ENCODE measurements at places on chromosomes 6 and 20. TPM values are rescaled to one million over a fixed set of nuclear protein-coding genes. Genes with fewer than 3 reads are reported as not detected.
A peak's percentile ranks its signal among the peaks of the same experiment; 100 is the strongest.

- no peaks in the 10 kb centered on the region for H3K36me3 ChIP-seq
- no peaks in the 10 kb centered on the region for H3K27me3 ChIP-seq
- peaks cover 18% of the 10 kb centered on the region for H3K4me1 ChIP-seq
- DNase-seq = no peak
- no peak overlapping the region for H3K4me3 ChIP-seq
Observed at GRCh38 chr20:50481741-50482140, 28.4 kb upstream of the PTPN1 start.

The ETV7 gene
- 12.0 TPM for total RNA-seq

DNA sequence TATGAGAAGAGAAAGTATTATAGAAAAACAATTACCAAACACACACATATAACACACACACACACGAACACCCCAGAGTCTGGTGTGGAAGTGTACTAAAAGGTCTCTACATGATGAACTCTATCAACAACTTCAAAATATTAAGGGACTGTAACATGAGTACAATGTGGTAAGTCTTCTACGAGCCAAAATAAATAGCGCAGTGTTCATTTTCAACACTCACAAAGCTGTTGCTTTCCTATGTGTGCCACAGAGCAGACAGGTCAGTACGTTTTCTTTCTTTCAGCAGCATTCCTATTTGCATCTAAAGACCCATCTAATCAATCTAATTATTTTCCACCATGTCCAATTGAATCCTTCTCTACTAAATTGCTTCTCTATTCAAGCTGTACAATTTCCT, 12.1 kb upstream of the CNKSR3 start:
- no peak overlapping the region for H3K4me3 ChIP-seq
- no peaks in the 10 kb centered on the region for H3K27me3 ChIP-seq
- no peaks in the 10 kb centered on the region for H3K4me1 ChIP-seq
- H3K36me3 ChIP-seq = no peaks in the 10 kb centered on the region
- H3K27ac ChIP-seq = no peak overlapping the region

DNA sequence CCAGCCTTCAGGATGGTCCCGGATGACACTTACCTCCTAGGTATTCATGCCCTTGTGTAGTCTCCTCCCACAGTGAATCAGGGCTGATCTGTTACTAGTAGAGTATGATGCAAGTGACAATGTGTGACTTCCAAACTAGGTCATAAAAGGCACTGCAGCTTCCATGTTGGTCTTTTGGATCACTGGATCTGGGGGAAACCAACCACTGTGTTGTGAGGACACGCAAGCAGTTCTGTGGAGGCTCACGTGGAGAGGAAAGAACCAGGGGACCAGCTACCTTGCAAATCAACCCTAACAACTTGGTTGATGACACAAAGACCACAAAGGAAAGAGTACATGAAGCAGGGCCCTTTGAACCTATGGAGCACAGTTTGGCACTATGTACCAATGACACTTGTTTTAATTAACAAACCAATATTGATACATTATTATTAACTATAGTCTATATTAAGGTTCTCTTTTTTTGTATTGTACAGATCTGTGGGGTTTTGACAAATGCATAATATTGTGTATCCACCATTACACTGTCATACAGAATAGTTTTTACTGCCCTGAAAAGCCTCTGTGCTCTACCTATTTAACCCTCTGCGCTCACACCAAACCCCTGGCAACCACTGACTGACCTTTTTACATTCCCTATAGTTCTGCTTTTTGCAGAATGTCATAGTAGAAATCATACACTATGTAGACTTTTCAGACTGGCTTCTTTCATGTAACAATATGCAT, 16.3 kb upstream of the SDCBP2 start:
- peak; percentile 44 for DNase-seq
- H3K4me1 ChIP-seq = no peaks in the 10 kb centered on the region
- no peaks in the 10 kb centered on the region for H3K36me3 ChIP-seq
- H3K4me3 ChIP-seq = no peak overlapping the region
- H3K27me3 ChIP-seq = no peaks in the 10 kb centered on the region

The LPIN3 gene
- 213 TPM for total RNA-seq

- H3K27ac ChIP-seq = no peak overlapping the region
- no peak for DNase-seq
- no peak overlapping the region for H3K4me3 ChIP-seq
Observed at GRCh38 chr6:46054516-46054915, 38.9 kb upstream of the CLIC5 start.

DNA sequence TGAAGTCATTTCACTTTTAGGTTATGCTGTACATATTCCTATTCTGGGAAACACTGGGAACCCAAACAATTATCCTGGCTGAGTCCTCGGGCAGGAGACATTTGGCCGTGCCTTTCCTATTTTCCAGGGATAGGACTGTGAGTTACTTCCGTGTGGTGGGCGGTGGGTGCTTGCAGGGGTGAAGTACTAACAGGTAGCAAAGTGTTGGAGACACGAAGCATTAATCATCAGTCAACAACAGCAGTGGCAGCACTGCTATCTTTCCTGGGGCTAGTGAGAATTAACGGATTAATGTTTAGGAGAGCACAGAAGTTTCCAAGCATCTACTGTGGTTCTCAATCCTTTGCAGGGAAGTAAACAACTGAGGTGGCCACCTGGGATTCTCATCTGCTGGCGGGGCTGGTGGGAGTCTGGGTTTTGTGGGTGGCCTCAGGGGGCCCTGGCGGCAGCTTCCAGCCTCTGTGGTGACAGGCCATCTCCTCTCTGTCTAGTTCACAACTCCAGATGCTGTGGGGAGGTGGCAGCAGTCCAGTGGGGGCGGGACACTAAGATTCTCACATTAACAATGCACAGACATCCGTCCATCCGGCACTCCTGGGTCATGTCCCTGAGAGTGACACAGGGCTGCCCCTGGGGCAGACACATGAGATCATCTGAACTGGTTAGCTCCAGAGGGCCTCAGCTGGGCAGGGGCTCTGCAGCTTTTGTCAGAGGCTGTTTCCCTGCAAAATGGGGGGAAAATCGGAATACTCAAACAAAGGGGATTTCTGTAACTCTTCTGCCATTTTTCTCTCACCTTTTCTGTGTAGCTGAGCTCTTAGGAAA, 90.9 kb downstream of the GJA10 start:
- peaks cover 3% of the 10 kb centered on the region for H3K4me1 ChIP-seq
- no peak for DNase-seq
- H3K27ac ChIP-seq = no peak overlapping the region
- no peak overlapping the region for H3K4me3 ChIP-seq
- no peaks in the 10 kb centered on the region for H3K27me3 ChIP-seq

The NECAB3 gene
- total RNA-seq = 37.5 TPM

The COL11A2 gene
- 0.21 TPM for total RNA-seq

DNA sequence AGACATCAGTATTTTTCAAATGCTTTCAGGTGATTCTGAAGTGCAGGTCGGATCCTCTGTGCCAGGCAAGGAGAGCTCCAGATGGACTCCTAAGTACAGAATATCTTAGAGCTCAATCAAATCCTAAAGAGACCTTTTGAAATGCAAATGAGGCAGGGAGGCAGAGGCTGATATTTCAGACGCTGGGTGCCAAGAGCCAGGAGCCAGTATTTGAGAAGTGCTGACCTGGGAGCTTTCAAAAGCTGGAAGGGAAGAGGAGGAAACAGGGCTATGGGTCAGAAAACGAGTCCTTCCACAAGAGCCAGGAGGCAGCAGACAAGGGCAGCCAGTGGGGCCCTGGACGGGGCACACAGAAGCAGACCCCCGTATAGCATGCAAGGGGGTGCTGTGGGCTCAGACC, 46.1 kb upstream of the DSN1 start:
- no peak overlapping the region for H3K27ac ChIP-seq
- no peak overlapping the region for H3K4me3 ChIP-seq
- H3K36me3 ChIP-seq = peaks cover 25% of the 10 kb centered on the region
- DNase-seq = no peak
- no peaks in the 10 kb centered on the region for H3K27me3 ChIP-seq

The NKAIN4 gene
- total RNA-seq = not detected

- peak overlapping the region; percentile 50 for H3K27ac ChIP-seq
- peaks cover 22% of the 10 kb centered on the region for H3K4me1 ChIP-seq
- peak overlapping the region; percentile 34 for H3K4me3 ChIP-seq
- no peak for DNase-seq
- H3K27me3 ChIP-seq = peaks cover 38% of the 10 kb centered on the region
Observed at GRCh38 chr20:10217721-10218410, 764 bp upstream of the SNAP25 start.

DNA sequence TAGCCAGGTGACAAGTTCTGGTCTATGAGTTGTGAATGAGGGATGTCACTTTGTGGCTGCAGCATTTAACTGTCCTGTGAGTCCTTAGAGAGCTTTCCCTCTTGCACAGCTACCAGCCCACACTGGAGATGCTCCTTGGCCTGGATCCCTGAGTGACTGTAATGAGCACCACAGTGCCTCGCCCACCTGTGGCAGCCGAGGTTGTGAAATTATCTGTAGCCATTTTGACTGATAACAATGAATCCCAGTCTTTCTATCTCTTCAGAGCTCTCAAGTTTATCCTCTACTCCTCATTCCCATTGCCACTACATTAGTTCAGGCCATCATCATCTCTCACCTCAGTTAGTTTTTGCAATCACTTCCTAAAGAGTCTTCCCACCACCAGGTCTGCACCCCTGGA, 41.3 kb upstream of the BEND3 start:
- H3K4me3 ChIP-seq = no peak overlapping the region
- no peak overlapping the region for H3K27ac ChIP-seq
- H3K4me1 ChIP-seq = no peaks in the 10 kb centered on the region
- DNase-seq = no peak
- no peaks in the 10 kb centered on the region for H3K36me3 ChIP-seq

The RIPPLY2 gene
- total RNA-seq = not detected

- H3K27ac ChIP-seq = no peak overlapping the region
- H3K4me1 ChIP-seq = peaks cover 3% of the 10 kb centered on the region
- no peaks in the 10 kb centered on the region for H3K36me3 ChIP-seq
- H3K4me3 ChIP-seq = no peak overlapping the region
- peaks cover 17% of the 10 kb centered on the region for H3K27me3 ChIP-seq
Observed at GRCh38 chr20:4227085-4227821, 211.9 kb upstream of the RNF24 start.

The FOXP4 gene
- total RNA-seq = 11.8 TPM
